ENCODE measurements at places on chromosomes 4 and X. TPM values are rescaled to one million over a fixed set of nuclear protein-coding genes. Genes with fewer than 3 reads are reported as not detected.

RRAGB gene
- total RNA-seq, result 23.5 TPM

GAGE12H gene
- not detected for total RNA-seq

DNA sequence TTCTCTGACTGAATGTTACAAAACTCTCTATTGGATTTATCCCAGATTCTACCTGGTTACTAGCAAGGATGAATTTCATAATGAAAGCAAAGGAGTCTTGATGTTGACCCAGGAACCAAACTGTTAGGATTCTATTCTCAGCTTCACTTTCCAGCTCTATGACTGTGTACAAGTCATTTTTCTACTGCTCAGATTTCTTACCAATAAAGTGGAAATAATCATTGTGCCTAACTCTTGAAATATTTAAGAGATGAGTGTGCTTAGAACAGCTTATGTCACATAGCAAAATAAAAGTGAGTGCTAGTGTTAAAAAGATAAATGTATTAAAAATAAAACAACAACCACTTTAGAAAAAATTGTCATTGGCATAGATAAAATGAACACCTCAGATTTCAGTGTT lies 45.6 kb downstream of the EPHA5 start:
- no peak for DNase-seq

DNA sequence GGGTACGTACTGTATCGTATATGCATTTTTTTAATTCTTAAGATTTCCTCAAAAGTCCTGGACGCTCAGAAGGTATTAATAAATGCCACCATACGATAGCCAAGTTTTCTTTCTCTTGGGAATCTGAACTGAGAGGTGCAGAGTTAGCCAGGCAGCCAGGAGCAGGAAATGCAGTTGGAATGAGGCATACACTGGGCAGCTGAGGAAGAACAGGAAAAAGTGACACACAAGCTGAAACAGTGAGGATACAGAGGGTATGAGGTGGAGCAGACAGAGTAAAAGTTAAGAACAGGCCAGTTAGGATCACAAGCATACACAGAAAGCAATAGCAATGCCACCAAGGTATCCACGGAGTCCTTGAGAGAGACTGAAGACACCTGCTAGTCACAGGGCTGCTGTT lies 13.4 kb downstream of the UFSP2 start:
- no peak for DNase-seq

DNA sequence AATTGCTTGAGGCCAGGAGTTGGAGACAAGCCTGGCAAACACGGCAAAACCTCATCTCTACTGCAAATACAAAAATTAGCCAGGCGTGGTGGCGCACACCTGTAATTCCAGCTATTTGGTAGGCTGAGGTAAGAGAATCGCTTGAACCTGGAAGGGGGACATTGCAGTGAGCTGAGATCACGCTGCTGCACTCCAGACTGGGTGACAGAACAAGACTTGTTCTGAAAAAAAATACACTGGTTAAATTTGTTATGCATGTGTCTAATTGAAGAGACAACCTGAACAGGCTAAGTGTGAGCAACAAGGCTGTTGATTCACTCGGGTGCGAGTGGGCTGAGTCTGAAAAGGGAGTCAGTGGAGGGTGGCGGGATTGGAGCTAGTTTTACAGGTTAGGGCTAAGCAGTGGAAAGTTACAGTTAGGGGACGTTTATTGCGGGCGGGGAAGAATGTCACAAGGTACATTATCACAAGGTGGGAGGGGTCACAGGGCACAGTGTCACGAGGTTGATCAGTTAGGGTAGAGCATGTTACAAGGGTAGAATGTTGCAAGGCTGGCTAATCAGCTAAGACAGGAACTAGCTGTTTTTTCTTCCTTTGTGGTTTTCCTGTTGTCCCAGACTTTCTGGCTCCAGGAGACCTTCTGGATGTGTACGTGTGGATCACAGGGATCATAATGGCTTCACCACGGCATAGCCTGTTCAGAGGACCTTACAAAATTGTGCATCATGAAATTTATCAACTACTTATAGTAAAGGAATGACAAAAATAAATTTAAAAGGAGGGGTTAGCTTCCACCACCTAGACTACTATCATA lies 115.8 kb downstream of the NAA11 start:
- peak; percentile 34 for DNase-seq

DNA sequence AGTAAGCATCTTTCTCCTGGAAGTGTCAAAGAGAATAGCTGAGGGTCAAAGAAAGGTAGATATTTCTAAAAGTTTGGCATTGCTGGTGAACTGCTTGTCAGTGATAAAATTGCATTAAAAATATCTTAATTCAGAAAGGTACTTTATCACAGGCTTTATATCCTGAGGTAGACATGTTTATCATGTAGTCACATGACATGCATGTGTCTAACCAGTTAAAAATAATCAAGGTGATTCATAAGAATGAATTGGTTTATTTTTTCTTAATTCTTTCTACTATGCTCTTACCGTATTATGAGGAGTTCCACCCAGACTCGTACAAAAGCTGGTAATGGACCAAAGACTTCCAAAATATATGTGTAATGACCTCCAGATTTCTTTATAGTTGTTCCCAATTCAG lies 6.1 kb downstream of the SLC7A11 start:
- no peak for DNase-seq

DNA sequence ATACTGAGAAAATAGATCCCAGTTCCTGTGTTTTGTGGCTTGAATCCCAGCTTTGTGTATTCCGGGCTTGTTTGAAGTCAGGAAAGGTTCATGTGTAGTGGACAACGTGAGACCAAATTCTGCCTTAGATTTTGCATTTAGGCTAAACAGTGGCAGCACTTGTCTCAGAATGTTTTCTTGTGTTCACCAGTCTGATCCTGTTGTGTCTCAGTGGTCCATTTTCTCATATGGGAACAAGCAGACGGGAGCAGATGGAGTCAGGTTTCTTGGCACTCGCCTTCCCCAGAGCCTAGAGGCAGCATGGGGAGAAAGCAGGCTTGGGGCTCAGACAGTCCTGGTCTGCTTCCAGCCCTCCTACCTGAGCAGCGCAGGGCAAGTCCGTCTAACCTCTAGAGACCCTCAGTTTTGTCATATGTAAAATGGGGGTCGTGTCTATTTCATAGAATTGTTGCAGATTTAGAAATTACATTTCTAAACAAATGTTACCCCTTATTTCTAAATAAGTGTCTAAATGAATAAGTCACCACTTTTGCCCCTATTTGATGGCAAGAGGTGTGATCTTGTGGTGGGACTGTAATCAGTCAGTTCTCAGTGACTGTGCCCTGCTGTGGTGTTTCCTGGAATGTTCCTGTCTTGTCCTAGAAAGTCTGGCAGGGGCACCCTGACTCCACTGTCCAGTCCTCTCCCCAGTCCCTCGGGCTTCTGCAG lies 28.3 kb upstream of the MSANTD1 start:
- no peak for DNase-seq
